ENCODE measurements at places on chromosomes 11 and 22.
A peak's percentile ranks its signal among the peaks of the same experiment; 100 is the strongest.

- no peak for DNase-seq
Measured at GRCh38 chr11:42901084-42901483, 410.7 kb upstream of the API5 start.

- DNase-seq = peak; percentile 25
Measured at GRCh38 chr22:46053563-46054090, 76.7 kb upstream of the WNT7B start.

DNA sequence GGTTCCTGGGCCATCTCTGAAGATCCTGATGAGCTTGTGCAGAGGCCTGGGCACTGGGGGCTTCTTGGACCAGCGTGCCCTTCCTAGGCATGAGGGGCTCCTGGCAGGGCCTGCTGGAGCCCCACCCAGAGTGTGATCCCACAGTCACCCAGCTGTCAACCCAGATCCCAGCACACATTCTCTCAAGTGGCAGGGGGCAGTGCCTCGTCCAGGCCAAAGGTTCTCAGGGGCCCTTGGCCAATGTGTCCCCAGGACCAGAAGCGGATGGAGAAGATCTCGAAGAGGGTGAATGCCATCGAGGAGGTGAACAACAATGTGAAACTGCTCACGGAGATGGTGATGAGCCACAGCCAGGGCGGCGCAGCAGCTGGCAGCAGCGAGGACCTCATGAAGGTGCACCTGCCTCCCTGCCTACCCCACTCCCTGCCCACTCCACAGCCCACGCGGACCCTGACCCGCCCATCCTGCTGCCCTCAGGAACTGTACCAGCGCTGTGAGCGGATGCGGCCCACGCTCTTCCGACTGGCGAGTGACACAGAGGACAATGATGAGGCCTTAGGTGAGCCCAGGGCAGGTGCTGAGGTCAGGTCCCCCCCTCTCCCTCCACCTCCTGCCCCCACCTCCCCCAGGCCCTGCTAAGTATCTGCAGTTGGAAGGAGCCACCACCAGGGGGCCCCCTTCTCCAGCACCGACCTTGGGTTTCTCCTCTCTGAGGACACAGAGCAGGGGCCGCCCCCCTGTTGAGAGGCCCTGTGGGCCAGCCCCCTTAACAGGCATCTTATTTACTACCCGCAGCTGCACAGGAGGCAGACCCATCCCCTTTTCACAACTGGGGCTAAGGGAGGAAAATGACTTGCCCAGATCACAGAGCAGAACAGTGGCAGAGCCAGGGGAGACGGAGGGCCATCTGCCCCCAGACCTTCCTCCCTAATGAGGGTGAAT lies 14.7 kb downstream of the GGA1 start:
- DNase-seq = no peak

GRCh38 chr11:133659538-133660201 lies 127.4 kb upstream of the OPCML start:
- DNase-seq = no peak
